ENCODE measurements at places on chromosomes 11 and 22. TPM values are rescaled to one million over a fixed set of nuclear protein-coding genes. Genes with fewer than 3 reads are reported as not detected.

B3GAT1 gene
- total RNA-seq, result not detected

RFPL2 gene
- total RNA-seq, result not detected

TMEM80 gene
- 16.1 TPM for total RNA-seq

C11orf21 gene
- 0.76 TPM for total RNA-seq

KCNA4 gene
- total RNA-seq, result not detected

LMNTD2 gene
- total RNA-seq, result 3.4 TPM

DRD4 gene
- total RNA-seq, result not detected

MAJIN gene
- total RNA-seq, result not detected

MMP27 gene
- total RNA-seq, result not detected

ACR gene
- not detected for total RNA-seq

MEN1 gene
- total RNA-seq, result 23.3 TPM

MS4A6E gene
- not detected for total RNA-seq

UBQLNL gene
- 0.27 TPM for total RNA-seq

TOP3B gene
- total RNA-seq, result 36.6 TPM
